ENCODE measurements at places on chromosomes 11 and 22.

- peak; percentile 82 for DNase-seq
Measured at GRCh38 chr11:76745561-76746207, 37.5 kb upstream of the TSKU start.

DNA sequence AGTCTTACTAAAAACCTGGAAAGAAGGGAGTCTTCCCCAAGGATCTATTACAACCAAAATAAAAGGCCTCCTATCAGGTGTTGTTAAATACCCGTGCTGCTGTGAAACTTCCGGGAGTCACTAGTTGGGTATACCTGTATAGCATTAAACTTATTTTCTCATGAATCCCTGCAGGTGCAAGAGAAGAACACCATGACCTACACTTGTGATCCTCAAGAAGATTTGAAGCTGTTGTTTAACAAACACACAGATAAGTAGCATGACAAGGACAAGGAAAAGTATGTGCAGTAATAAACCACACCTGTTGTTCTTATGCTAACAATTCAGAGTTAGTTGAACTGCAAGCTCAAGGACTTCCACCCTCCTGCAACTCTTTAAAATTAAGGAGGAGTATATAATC is 12.0 kb downstream of the OR4C45 start:
- DNase-seq: no peak

DNA sequence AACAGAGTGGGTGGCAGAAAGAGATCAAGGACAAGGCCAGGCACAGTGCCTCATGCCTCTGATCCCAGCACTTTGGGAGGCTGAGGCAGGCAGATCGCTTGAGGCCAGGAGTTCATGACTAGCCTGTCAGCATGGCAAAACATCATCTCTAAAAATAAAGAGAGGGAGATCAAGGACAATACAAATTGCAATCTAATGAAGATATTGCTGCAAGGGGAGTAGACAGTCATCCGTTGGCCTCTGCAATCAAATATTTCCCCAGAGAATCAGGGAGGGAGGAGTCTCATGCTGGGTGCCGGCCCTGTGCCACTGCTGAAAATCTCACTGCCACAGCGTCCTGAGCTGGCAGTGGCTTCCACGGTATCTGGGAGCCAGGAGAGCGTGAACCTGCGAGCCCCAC is 19.4 kb upstream of the IL17RA start:
- no peak for DNase-seq

GRCh38 chr11:130908770-130909625 is 7.3 kb downstream of the SNX19 start:
- no peak for DNase-seq

GRCh38 chr11:47409440-47410369 is 1.3 kb downstream of the SLC39A13 start:
- DNase-seq: no peak

DNA sequence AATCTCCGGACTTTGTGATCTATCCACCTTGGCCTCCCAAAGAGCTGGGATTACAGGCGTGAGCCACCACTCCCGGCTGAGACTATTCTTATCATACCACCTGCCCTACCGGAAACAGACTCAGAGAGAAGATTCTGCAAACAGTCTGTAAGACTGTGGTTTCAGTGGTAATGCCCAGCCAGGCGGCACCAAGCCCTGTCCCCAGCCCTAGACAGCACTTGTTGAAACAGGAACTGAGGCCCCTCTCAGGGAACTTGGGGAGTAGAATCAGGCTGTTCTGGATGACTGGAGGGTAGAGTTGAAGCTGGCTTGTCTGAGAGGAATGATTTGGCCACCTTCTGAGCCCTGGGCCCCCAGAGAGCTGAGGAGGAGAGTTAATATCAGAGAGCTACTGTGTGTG is 1.3 kb upstream of the INSC start:
- no peak for DNase-seq

DNA sequence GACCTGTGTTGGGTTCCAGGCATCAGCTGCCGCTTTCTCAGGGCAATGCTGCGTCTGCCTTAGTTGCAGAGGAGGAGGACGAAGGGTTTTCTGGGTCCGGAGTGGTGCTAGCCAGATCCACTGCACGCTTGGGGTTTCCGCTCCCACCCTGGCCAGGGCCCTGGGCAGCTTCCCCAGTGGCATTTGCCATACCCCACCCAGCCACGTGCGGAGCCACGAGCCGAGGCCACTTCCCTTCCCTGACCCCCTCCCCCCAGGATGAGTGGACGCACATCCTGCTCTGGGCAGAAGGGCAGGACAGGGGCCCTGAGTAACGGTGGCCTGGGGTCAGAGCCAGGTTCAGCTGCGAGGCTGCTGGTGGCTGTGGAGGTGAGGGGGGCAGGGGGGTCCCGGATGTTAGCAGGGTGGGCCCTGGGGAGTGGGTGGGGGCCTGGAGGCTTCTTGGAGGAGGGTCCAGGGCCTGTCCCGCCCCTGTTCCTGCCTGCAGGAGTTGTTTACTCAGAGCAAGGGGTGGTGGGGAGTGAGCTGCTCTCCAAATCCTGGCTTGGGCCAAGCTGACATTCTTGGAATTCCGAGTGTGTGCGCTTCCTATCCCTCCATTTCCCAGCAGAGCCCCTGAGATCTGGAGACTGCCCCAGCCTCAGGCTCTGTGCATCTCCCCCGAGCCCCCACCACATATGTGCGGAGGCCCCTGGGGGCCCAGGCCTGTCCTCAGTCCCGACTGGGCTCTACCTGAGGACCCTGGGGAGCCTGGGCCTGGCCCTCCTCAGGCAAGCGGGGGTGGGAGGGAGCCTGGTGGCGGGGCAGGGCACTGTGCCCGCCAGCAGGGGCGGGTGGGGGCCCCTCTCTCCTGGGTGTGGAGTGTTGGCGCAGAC is 1.4 kb downstream of the TSPAN4 start:
- DNase-seq: peak; percentile 78

GRCh38 chr22:23068832-23069385 is 1.4 kb upstream of the GNAZ start:
- DNase-seq: peak; percentile 7

GRCh38 chr11:73233211-73233610 is 15.1 kb downstream of the P2RY2 start:
- DNase-seq: peak; percentile 8

GRCh38 chr11:29782447-29782846 is 234.4 kb downstream of the KCNA4 start:
- no peak for DNase-seq

DNA sequence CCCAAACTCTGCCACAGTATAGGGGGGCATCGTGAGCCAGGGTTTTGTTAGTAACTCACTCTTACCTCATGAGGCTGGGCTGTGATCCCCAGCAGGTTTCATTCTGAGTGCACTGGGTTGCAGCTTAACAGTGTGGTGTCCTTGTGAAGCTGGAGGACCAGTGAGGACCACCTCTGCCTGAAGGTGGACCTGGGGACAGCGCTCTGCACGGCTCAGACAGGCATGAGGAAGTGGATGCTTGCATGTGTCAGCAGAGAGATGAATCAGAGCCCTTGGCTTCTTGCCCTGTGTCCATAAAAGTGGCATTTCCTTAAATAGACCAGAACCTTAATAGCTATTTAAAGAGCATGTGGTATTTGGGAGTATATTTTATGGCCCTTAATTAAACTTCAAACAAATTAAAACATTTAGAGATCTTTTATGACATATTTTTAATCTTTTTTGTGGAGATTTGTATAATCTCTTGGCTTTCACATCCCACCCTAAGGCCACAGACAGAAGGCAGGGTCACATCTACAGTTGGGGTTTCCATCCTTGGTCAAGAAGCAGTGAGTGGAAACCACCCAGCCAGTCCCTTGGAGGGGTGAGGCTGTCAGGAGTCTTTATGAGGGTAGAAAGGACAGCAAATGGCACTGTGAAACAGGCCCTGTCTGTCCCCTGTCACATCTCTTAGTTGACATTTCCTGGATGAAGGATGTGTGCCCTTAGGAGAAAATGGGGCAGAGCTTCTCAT is 24.8 kb upstream of the ADORA2A start:
- DNase-seq: peak; percentile 94

DNA sequence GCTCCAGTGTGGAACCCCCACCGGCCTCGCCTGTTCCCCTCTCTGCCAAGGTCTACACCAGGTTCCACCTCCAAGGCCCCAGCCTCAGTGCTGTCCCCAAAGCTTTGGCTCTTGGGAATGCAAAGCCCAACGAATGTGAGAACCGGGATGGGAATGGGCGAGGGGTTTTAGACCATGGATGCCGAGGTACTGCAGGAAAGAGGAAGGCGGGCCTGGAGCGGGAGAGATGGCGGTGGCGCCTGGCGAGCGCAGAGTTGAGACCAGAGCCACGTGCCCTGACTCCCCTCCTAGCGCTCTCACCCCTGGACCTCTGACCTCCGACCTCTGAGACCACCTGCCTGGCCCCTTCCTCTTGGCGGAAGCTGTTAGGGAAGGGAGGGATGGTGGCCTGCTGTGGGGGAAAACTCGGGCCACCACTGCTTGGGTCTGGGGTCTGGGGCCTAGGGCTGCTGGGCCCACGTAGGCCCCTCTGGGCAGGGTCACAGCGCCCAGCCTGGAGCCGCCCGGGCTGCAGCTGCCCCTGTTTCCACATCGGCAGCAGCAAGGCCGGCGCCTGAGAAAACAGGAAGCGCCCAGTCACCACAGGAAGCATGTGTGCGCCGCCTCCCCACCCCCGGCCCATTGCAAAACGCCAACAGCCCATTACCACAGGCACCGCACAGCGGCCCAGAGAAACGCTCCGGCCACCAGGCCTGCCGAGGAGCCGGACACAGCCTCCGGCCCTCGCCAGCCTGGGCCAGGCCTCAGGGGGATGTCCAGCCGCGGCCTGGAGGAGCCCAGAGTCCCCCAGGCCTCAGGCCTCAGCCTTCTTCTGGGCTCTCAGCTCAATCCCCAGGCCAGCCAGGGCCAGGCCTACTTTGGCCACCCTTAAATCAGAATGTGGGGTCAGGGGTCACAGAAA is 13.8 kb upstream of the SLC39A13 start:
- peak; percentile 57 for DNase-seq

GRCh38 chr11:94629741-94630140 is 62.6 kb downstream of the PIWIL4 start:
- DNase-seq: no peak

GRCh38 chr11:15816260-15816871 is 540.0 kb downstream of the SOX6 start:
- DNase-seq: peak; percentile 13

Data from left colon (tissue), 2 donors.